ENCODE measurements at places on chromosomes 16 and 17.

DNA sequence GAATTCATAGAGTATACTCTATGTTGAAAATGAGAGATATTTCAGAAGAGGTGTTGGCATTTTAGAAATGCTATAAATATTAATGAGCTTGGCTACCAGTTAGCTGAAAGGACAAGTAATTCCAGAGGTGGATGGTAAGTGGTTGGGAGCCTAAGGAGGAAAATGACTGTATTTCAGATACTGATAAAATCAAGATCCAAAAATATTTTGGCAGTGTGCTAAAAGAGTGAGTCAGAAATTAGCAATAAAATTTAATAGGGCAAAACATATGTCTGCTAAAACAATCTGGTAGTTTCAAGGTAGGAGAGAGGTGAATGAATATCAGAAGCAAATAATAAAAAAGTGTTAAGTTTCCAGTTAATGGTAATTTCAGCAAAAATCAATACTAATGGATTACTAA, 1287.9 kb downstream of the CDH8 start:
- DNase-seq: no peak

DNA sequence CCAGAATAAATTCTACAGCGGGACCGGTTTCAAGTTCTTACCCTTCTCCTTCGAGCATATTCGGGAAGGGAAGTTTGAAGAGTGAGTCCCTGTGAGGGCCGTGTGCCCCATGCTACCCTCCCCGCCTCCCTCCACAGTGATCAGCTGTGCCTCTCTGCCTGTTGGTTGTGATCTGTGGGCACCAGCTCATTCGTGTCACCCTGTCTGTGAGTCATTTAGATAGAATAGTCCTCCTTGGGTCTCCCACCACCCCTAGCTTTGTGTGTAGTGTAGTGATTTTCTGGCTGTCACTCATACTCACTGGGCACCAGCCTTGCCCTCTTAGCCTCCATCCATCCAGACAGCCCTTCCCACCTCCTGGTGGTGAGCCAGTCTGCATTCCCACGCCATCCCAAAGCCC, 15.0 kb upstream of the NAGLU start:
- peak; percentile 45 for DNase-seq

DNA sequence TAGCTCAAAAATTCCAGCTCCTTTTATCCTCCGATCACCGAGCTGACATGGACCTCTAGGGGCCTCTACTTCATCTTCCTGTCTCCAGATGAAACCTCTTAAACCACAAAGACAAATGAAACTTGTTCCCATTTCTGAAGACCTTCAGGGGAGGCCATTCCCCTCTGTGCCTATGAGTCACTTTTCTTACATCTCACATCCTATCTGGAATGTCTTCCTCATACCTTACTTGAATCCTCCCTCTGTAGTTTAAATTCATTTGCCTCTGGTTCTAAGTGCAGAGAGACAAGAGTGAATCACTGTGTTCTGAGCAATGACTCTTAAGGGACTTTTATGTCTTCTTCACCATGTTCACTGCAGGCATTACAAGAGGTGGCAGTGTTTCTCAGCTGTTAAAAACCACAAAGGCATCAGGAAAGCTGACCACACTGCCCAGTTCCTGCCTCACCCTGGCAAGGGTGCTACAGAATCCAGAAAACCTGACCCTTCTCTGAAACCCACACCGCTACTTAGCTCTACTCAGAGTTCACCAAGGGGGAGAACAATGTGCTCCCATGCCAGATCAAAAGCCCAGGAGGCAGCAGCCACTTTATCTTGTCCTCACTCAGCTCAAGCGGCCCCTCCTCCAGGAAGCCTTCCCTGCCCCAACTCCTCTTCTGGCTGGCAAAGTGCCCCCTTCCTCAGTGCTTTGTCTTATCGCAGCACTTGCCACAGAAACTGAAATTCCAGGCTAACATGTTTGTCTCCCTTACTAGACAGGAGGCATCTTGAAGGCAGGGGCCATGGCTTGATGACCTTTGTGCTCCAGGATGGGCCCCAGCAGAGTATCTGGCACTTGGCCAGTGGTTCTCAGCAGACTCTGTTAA, 6.4 kb downstream of the CUEDC1 start:
- peak; percentile 22 for DNase-seq

- DNase-seq: peak; percentile 67
Measured at GRCh38 chr16:79093554-79093967, 507.0 kb downstream of the MAF start.

DNA sequence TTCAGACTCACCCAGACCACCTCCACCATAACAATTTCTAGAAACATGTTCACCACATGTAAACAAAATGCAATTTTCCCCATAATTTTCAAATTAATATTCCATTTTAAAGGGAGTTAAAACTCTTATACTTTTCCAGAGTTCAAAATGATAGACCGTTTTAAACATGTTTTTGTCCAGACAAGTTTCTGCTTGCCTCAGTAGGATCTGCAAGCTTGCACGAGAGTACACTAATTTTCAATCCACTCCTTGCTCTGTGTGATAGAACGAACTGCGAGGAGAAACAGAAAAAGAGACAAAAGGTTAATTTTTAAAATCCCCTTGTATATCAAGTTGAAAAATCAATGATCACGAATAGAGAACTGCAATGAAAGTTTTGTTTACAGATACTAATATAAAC, 7.1 kb downstream of the FAHD1 start:
- DNase-seq: no peak

- no peak for DNase-seq
Measured at GRCh38 chr17:76544546-76545365, 4.9 kb downstream of the PRCD start.

GRCh38 chr17:69609473-69610305, 195.2 kb downstream of the MAP2K6 start:
- no peak for DNase-seq

GRCh38 chr16:26787924-26788323, 278.8 kb upstream of the C16orf82 start:
- peak; percentile 8 for DNase-seq

DNA sequence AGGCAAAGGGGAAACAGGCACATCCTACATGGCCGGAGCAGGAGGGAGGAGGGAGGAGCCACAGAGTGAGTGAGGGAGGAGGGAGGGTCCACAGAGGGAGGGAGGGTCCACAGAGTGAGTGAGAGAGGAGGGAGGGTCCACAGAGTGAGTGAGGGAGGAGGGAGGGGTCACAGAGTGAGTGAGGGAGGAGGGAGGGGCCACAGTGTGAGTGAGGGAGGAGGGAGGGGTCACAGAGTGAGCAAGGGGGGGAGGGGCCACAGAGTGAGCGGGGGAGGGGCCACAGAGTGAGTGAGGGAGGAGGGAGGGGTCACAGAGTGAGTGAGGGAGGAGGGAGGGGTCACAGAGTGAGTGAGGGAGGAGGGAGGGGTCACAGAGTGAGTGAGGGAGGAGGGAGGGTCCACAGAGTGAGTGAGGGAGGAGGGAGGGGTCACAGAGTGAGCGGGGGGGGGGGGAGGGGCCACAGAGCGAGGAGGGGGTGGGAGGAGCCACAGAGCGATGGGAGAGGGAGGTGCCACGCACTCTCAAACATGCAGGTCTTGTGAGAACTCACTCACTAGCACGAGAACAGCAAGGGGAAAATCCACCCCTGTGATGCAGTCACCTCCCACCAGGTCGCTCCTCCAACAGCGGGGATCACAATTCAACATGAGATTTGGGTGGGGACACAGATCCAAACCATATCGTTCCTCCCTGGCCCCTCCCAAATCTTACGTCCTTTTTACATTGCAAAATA, 24.3 kb upstream of the CDH15 start:
- no peak for DNase-seq

GRCh38 chr16:69833357-69834282, 71.5 kb downstream of the WWP2 start:
- DNase-seq: no peak

GRCh38 chr16:21103941-21104860, 46.4 kb downstream of the DNAH3 start:
- DNase-seq: no peak

DNA sequence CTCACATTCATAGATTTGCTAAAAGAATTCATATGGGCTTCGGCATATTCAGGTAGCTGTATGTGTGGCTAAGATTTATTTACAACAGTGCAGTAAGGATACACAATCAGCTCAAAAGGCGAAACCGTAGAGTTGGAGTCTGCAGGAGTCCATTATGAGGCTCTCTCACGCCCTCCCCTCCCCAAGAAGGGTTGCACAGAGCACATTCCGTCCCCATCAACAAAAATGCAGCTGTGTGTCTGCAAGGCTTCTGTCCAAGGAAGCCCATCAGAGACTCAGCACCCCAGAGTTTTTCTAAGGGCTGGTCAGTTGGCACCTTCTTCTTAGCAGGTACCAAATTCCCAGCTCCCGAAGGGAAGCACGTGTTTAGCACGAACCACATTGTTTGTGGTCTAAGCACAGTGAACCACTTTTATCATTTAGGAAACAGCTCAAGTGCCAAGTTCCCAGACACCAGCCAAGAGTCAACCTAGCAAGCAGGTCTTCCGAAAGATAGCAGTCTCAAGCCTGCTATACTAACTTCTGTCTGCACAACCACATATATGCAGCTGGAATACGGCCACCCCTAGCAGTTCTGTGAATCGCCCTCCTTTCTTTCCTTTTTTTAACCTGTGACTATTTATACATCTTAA, 28.5 kb upstream of the MEAK7 start:
- no peak for DNase-seq

GRCh38 chr17:49565948-49566491, 9.7 kb upstream of the NXPH3 start:
- DNase-seq: no peak

- no peak for DNase-seq
Measured at GRCh38 chr17:10290041-10290440, 82.8 kb downstream of the MYH13 start.

GRCh38 chr16:54934481-54935265, 4.0 kb downstream of the IRX5 start:
- no peak for DNase-seq

DNA sequence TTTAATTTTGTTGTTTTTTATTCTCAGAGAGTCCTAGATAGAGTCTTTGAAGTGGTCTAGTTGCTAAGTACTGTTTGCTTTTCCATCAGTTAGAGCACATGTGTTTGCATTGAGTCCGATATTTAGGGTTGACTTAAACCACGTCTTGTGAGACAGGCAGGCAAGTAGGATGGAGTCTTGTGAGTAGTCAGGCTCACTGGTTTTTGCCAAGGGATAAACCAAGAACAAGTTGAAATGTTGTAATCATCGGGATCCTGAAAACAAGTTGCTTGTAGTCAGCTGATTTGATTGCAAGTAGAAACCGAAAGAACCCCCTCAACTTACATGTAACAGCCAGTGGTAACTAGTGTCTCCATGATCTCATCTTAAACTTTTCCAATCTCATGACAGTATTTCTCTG, 17.2 kb downstream of the ATP6V0A1 start:
- DNase-seq: no peak

- no peak for DNase-seq
Measured at GRCh38 chr16:22291860-22292318, 5.3 kb upstream of the POLR3E start.

GRCh38 chr16:22638393-22639206, 127.9 kb downstream of the NPIPB5 start:
- no peak for DNase-seq
